Karpas-422 (cell line): ENCODE measurements at places on chromosomes 16 and 17. TPM values are rescaled to one million over a fixed set of nuclear protein-coding genes. Genes with fewer than 3 reads are reported as not detected.
A peak's percentile ranks its signal among the peaks of the same experiment; 100 is the strongest.

Gene ATP2A3
- total RNA-seq = 101 and 204 TPM in 2 replicates

Gene NEUROD2
- total RNA-seq = not detected in 2 replicates

Gene KCTD2
- total RNA-seq = 21.0 and 24.7 TPM in 2 replicates

Gene DNAI2
- not detected in 2 replicates for total RNA-seq

Gene OR2C1
- 0.14 TPM in 1 of 2 replicates, not detected in the other for total RNA-seq

Gene SRCIN1
- total RNA-seq = 0.14 and 0.86 TPM in 2 replicates

GRCh38 chr16:21610006-21610544, 10.7 kb downstream of the METTL9 start:
- peak overlapping the region; percentile 32 for H3K27ac ChIP-seq
- peak overlapping the region; percentile 8 for H3K4me3 ChIP-seq
- no peaks in the 10 kb centered on the region for H3K36me3 ChIP-seq
- DNase-seq = peak; percentile 48
- no peaks in the 10 kb centered on the region for H3K27me3 ChIP-seq
- peaks cover 44% of the 10 kb centered on the region for H3K4me1 ChIP-seq

DNA sequence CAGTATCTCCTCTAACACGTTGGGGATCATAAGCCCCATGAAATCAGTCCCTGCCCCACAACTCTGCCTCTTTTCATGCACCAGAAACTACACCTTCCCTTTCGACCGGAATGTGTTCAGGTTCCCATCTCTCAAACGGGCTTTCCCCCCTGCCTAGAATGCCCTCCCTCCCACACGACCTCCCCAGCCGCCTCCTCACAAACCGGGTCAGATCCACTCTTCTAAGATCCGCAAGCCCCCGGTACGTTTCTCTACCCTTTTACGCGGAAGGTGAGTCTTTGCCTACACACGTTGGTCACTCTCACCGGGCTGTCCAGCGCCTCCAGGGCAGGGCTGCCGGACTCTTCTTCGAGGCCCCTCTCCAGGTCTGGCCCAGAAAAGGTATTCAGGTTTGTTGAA, 708 bp downstream of the DHX33 start:
- H3K36me3 ChIP-seq = peaks cover 16% of the 10 kb centered on the region
- peaks cover 23% of the 10 kb centered on the region for H3K4me1 ChIP-seq
- H3K4me3 ChIP-seq = peak overlapping the region; percentile 91
- peak overlapping the region; percentile 61 for H3K27ac ChIP-seq
- peak; percentile 66 for DNase-seq

DNA sequence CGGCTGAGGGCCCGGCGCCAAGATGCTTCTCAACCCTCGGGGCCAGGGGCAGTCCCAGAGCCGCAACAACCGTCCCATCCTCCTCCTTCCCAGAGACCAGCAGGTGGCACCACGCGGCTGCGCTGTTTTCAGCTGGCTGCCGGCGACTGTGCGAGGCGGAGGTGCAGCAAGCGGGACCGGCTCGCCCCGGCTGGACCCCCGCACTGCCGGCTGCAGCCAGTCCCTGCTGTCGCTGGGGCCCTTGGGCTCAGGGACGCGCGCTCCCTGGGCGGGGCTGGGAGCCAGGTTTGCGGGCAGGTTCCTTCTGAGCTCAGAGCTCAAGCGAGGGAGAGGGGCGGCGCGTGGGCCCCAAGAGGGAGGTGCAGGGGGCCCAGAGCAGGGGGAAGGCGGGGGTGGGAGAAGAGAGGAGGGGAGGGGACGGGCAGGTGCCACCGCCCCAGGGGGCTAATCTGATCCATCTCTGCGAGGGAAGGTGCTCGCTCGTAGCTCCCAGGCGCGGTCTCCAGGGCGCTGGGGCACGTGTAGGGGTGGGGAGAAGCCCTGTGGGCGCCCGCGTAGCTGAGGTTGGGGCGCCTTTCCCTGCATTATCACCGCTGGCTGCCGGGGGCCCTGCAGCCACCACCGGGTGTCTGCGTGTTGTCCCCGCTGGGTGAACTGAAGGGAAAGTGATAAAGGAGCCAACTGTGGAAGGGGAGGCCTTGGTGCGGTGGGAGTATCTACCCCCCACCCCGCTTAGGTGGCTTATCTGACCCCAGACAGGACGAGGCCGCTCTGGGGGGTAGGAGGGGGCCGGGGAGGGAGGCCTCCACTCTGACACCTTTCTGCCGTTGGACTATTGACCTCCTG, 24.2 kb downstream of the STAT5A start:
- H3K4me3 ChIP-seq = peak overlapping the region; percentile 44; the same call in 1 of the 2 replicates
- H3K27me3 ChIP-seq = no peaks in the 10 kb centered on the region
- H3K4me1 ChIP-seq = peaks cover 95% of the 10 kb centered on the region
- peak overlapping the region; percentile 95 for H3K27ac ChIP-seq
- peak; percentile 96 for DNase-seq

DNA sequence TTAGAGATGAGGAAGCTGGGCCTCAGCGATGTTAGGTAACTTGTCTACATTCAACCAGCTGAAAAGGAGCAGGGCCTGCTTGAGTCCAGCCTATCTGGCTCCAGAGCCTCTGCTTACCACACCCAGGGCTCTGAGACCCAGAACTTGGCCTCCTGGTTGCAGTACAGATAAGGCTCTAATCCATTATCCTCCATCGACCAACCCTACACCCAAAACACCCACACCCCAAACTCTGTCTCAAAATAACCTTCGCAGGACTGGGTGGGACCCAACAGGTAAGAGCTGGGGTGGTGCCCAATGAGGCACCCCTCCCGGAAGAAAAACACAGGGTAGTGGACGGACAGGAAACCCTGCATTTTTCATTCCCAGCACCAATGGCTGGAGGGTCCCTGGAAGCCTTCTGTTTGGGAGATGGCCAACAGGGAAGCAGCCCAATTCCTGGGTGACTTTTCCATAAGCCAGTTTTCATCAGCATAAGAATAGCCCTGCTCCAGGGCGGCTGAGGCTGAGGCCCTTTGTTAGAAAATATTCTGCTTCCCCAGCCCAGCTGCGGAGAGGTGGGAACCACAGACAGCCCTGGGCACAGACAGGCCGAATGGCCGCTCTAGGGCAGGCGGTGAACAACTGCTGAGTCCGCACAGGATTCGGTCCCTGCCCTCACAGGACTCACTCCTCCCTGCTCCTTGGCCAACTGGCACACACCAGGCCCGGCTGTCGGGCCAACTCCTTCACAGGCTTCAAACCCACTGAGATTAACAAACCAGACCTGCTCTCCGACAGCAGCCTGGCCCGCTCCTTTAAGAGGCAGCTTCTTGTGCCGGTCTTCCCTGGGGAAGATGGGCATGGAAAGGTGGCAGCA, 9.8 kb downstream of the SMIM5 start:
- H3K36me3 ChIP-seq = no peaks in the 10 kb centered on the region
- H3K4me3 ChIP-seq = no peak overlapping the region

DNA sequence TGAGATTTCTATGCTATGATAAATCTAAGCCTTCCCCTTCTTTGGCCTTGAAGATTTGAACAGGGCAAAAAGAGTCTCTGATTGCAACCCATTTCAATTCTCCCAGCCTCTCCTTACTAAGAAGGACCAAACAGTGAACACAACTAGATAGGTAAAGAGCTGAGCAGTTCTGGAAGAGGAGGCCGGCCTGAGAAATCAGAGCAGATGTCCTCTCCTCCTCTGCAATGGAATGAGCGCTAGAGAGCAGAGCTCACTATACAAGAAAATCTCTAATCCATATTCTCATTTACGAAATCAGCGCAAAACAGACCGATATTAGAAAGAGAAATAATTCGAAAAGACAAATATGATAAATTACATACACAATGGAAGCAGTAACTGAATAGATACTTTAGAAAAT, 124.2 kb downstream of the CDK5R1 start:
- H3K27ac ChIP-seq = no peak overlapping the region
- DNase-seq = no peak
- H3K4me1 ChIP-seq = no peaks in the 10 kb centered on the region
- H3K27me3 ChIP-seq = 0 out of 2 replicates have a peak, but pooled peaks cover 3% of the 10 kb centered on the region
- no peaks in the 10 kb centered on the region for H3K36me3 ChIP-seq

- no peak overlapping the region for H3K27ac ChIP-seq
- no peaks in the 10 kb centered on the region for H3K4me1 ChIP-seq
- H3K4me3 ChIP-seq = no peak overlapping the region
Measured at GRCh38 chr16:78894886-78895285, 705.7 kb downstream of the MAF start.

GRCh38 chr17:69473841-69474831, 59.6 kb downstream of the MAP2K6 start:
- DNase-seq = no peak
- H3K27ac ChIP-seq = no peak overlapping the region
- peaks cover 30% of the 10 kb centered on the region for H3K4me1 ChIP-seq
- H3K27me3 ChIP-seq = no peaks in the 10 kb centered on the region
- H3K36me3 ChIP-seq = no peaks in the 10 kb centered on the region

- H3K27ac ChIP-seq = no peak overlapping the region
- no peak overlapping the region for H3K4me3 ChIP-seq
- H3K4me1 ChIP-seq = no peaks in the 10 kb centered on the region
- no peaks in the 10 kb centered on the region for H3K27me3 ChIP-seq
- H3K36me3 ChIP-seq = no peaks in the 10 kb centered on the region
Measured at GRCh38 chr16:9484881-9485280, 393.4 kb downstream of the HAPSTR1 start.

DNA sequence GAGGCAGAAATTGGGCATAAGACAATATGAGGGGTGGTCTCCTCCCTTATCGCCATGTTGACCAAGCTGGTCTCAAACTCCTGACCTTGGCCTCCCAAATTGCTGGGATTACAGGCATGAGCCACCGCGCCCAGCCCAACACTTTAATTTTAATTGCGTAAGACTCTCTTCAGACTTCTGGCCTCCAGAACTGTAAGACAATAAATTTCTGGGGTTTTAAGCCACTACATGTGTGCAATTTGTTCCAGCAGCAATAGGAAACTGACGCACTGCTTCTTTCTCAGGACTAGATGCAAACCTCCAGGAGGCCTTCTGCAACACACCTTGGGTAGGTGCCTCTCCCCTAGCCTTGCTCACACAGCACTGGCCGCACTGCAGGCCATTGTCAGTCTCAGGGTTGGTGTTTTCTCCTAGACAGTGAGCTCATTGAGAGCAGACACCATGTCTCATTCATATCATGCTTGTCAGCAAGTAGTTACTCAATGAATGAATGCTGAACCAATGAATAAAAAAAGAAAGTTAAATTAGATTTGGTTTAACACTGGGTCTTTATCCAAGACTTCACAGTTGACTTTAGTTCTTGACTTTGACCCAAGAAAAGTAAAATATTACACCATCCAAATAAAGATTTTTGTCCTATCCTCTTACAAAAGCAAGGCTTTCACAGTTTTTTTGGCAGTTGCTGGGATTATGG, 5.5 kb upstream of the ACSF2 start:
- H3K4me3 ChIP-seq = peak overlapping the region; percentile 55
- H3K27me3 ChIP-seq = no peaks in the 10 kb centered on the region
- DNase-seq = no peak
- no peaks in the 10 kb centered on the region for H3K36me3 ChIP-seq

DNA sequence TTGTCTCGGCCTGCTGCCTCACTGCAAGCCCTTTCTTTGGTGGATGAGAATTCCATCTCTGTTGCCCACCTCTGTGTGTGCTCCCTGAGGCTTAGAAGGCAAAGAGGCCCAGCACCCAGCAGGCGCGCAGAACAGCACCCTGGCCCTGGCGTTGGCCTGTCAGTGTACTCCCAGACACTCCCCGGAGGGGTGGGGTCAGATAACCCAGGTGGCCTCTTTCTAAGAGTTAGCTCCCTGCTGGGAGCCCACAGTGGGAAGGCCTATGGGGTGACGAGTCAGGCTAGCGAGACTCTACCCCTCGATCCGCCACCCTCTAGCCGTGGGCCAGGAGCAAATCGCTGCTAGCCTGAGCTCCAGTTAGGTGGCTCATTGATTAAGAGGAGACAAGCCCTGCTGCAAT, 38.1 kb downstream of the SRL start:
- H3K27ac ChIP-seq = no peak overlapping the region
- peaks cover 24% of the 10 kb centered on the region for H3K4me1 ChIP-seq
- H3K4me3 ChIP-seq = no peak overlapping the region
- no peaks in the 10 kb centered on the region for H3K36me3 ChIP-seq

- H3K4me1 ChIP-seq = peaks cover 19% of the 10 kb centered on the region
- H3K4me3 ChIP-seq = no peak overlapping the region
Measured at GRCh38 chr16:11946433-11946832, 4.6 kb upstream of the NPIPB2 start.

GRCh38 chr17:59483860-59484259, 81.5 kb upstream of the DHX40 start:
- H3K27me3 ChIP-seq = no peaks in the 10 kb centered on the region
- H3K36me3 ChIP-seq = no peaks in the 10 kb centered on the region
- no peak overlapping the region for H3K4me3 ChIP-seq
- DNase-seq = no peak
- no peak overlapping the region for H3K27ac ChIP-seq

GRCh38 chr17:34651402-34651811, 72.0 kb downstream of the TMEM132E start:
- no peak overlapping the region for H3K4me3 ChIP-seq
- no peaks in the 10 kb centered on the region for H3K27me3 ChIP-seq
- no peaks in the 10 kb centered on the region for H3K36me3 ChIP-seq
- no peaks in the 10 kb centered on the region for H3K4me1 ChIP-seq
- no peak for DNase-seq

GRCh38 chr17:43562679-43563599, 16.8 kb upstream of the ETV4 start:
- no peak for DNase-seq
- no peaks in the 10 kb centered on the region for H3K27me3 ChIP-seq
- H3K27ac ChIP-seq = no peak overlapping the region
